ENCODE measurements at places on chromosomes 1 and 21. TPM values are rescaled to one million over a fixed set of nuclear protein-coding genes. Genes with fewer than 3 reads are reported as not detected.

Gene CNKSR1
- 24.8 TPM for total RNA-seq

- no peaks in the 10 kb centered on the region for H3K36me3 ChIP-seq
- H3K4me1 ChIP-seq: no peaks in the 10 kb centered on the region
- H3K4me3 ChIP-seq: no peak overlapping the region
- DNase-seq: no peak
These were observed 30.5 kb downstream of the TMCC2 start for GRCh38 chr1:205258261-205258691.

Gene SLC35F3
- total RNA-seq: 0.64 TPM

DNA sequence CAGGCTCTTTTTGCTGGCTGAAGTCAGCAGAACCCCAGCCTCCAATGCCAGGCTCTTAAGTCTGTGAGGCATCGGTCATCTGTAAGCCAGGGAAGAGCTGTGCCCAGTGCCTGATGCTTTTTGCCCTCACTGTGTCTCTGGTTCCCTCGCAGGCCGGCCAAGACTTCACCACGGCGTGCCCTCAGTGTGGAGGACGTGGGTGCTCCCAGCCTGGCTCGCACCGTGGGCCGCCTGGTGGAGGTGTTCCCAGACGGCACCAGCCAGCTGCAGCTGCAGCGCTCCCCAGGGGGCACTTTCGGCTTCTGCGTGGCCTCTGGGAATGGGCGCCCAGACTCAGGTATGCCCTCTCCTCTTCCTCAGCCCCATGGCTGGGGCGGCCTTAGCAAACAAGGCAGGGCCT, 32.5 kb downstream of the KIAA1614 start:
- H3K36me3 ChIP-seq: no peaks in the 10 kb centered on the region
- H3K4me1 ChIP-seq: no peaks in the 10 kb centered on the region
- H3K27me3 ChIP-seq: no peaks in the 10 kb centered on the region

- no peaks in the 10 kb centered on the region for H3K4me1 ChIP-seq
- peak within 1 kb of the TSS; percentile 18 for H3K4me3 ChIP-seq
- H3K27ac ChIP-seq: peak within 1 kb of the TSS; percentile 57
- DNase-seq: no peak
- H3K36me3 ChIP-seq: no peaks in the 10 kb centered on the region
These were observed at the start of gene CTSS for GRCh38 chr1:150765296-150765976. CTSS (minus strand) TSS chr1:150765778; CDS start chr1:150764763, 1,015 bp downstream.

DNA sequence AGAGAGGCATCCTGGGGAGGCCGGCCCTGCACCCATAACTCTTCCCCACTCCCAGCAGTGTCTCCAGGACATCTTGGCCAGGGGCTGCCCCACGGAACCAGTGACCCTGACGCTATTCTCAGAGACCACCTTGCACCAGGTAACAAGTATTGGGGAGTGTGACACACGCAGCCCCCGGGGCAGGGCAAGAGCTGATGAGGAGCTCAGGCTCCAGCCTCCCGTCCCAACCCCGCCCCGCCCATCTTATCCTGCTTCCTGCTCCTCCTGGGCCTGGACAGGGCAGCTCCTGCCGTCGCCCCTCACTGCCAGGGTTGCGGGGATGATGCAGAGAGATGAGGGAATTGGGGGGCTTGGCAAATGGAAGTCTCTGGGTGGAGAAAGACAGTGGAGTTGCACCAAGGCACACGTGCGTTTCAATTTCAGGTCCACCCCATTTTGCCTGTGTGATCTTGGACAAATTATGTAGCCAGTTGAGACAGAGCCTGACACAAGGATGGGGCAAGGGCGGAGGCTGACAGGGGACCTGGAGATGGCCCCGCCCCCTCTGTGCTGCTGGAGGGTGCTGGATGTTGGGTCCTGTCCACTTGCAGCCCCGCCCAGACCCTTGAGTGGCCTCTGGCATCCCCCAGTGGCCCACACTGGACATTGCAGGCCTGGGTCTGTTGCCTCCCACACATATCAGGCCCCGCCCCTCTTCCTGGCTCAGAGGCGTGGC, 10.7 kb downstream of the CLCNKA start:
- H3K4me1 ChIP-seq: no peaks in the 10 kb centered on the region
- H3K4me3 ChIP-seq: no peak overlapping the region
- no peak overlapping the region for H3K27ac ChIP-seq
- H3K27me3 ChIP-seq: no peaks in the 10 kb centered on the region

DNA sequence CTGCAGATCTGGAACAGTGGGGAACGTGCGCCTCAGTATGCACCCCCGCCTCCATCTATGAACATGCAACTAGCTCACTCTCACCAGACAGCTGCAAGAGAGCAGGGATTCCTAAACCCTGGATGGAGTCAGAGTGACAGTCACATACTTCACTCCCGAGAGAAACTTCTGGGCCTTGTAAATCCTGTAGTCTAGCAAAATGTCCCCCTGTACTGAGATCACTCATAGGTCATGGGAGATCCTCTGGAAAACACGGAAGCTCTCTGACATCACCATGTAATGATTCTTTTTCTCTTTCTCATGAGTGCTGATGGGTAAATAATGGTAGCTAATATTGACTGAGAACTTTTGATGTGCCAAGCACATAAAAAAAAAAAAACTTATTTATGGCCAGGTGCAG, 23.4 kb upstream of the TARDBP start:
- no peaks in the 10 kb centered on the region for H3K36me3 ChIP-seq
- no peaks in the 10 kb centered on the region for H3K4me1 ChIP-seq
- DNase-seq: no peak
- no peak overlapping the region for H3K27ac ChIP-seq
- no peak overlapping the region for H3K4me3 ChIP-seq

Gene GPA33
- not detected for total RNA-seq

DNA sequence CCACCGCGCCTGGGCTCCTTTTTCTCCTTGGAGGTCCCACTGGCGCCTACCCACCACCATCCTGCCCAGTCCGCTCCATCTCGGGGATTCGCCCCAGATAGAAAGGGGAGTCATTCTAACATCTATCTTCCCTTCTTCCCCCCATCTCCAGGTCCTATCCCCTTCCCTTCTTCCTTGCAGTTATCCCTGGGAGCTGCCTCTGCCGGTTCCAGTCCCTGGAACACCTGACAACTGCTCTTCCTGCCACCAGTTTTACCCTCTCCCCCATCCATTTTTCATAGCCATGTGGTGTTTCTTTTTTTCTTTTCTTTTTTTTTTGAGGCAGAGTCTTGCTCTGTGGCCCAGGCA, 12.0 kb upstream of the COL16A1 start:
- no peaks in the 10 kb centered on the region for H3K4me1 ChIP-seq
- peak overlapping the region; percentile 76 for H3K27ac ChIP-seq
- DNase-seq: no peak
- peaks cover 4% of the 10 kb centered on the region for H3K27me3 ChIP-seq
- no peak overlapping the region for H3K4me3 ChIP-seq
- no peaks in the 10 kb centered on the region for H3K36me3 ChIP-seq

DNA sequence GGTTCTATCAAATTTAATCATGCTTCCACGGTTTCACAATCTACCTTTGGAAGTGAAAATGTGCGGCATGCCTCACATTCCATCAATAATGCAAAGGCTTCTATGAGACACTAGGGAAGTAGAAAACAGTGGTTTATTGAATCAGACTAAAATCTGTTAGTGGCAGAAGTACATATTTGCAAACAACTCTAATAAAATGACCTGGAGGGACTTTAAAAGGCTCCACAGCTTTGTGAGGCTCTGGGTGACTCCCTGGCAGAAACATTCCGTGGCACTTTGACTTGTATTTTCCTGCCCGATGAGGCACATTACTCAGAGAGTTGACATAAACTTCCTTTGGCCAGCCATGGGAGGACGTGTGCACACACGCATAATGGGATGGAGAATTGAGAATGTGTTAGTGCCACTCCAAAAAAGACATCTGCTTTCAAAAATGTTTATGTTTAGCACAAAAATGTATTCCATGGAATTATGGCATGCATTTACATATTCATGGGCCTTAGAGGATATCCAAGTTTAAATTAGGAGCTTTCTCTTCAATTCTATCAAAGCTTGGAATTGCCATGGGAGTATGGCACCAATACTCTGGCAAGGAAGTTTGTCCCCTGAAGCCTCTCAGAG, 60.0 kb upstream of the SSX2IP start:
- H3K27me3 ChIP-seq: no peaks in the 10 kb centered on the region
- H3K4me1 ChIP-seq: no peaks in the 10 kb centered on the region
- no peaks in the 10 kb centered on the region for H3K36me3 ChIP-seq
- DNase-seq: peak; percentile 72

GRCh38 chr1:228045871-228046270, 36.6 kb upstream of the ARF1 start:
- H3K27ac ChIP-seq: no peak overlapping the region
- H3K27me3 ChIP-seq: no peaks in the 10 kb centered on the region
- DNase-seq: peak; percentile 3
- no peaks in the 10 kb centered on the region for H3K36me3 ChIP-seq
- H3K4me3 ChIP-seq: no peak overlapping the region

Gene GUK1
- total RNA-seq: 458 TPM

Gene OR2T35
- not detected for total RNA-seq

Gene CSF1
- 18.4 TPM for total RNA-seq

Gene RGS7
- 0.32 TPM for total RNA-seq

Gene CELF3
- total RNA-seq: 0.34 TPM

Gene FCGR2B
- total RNA-seq: 1.9 TPM

- H3K27ac ChIP-seq: no peak overlapping the region
- H3K4me3 ChIP-seq: no peak overlapping the region
- H3K4me1 ChIP-seq: no peaks in the 10 kb centered on the region
- H3K36me3 ChIP-seq: no peaks in the 10 kb centered on the region
- no peaks in the 10 kb centered on the region for H3K27me3 ChIP-seq
These were observed 44.4 kb downstream of the ABCD3 start for GRCh38 chr1:94462606-94463005.

GRCh38 chr1:183996040-183996384, 41.5 kb downstream of the COLGALT2 start:
- no peak for DNase-seq
- no peak overlapping the region for H3K27ac ChIP-seq
- H3K27me3 ChIP-seq: no peaks in the 10 kb centered on the region
- H3K4me3 ChIP-seq: no peak overlapping the region
- no peaks in the 10 kb centered on the region for H3K4me1 ChIP-seq
- no peaks in the 10 kb centered on the region for H3K36me3 ChIP-seq

GRCh38 chr1:180179162-180179957, 24.7 kb downstream of the QSOX1 start:
- no peaks in the 10 kb centered on the region for H3K4me1 ChIP-seq
- H3K27me3 ChIP-seq: no peaks in the 10 kb centered on the region
- H3K36me3 ChIP-seq: no peaks in the 10 kb centered on the region
- no peak overlapping the region for H3K27ac ChIP-seq
- H3K4me3 ChIP-seq: no peak overlapping the region
- no peak for DNase-seq

DNA sequence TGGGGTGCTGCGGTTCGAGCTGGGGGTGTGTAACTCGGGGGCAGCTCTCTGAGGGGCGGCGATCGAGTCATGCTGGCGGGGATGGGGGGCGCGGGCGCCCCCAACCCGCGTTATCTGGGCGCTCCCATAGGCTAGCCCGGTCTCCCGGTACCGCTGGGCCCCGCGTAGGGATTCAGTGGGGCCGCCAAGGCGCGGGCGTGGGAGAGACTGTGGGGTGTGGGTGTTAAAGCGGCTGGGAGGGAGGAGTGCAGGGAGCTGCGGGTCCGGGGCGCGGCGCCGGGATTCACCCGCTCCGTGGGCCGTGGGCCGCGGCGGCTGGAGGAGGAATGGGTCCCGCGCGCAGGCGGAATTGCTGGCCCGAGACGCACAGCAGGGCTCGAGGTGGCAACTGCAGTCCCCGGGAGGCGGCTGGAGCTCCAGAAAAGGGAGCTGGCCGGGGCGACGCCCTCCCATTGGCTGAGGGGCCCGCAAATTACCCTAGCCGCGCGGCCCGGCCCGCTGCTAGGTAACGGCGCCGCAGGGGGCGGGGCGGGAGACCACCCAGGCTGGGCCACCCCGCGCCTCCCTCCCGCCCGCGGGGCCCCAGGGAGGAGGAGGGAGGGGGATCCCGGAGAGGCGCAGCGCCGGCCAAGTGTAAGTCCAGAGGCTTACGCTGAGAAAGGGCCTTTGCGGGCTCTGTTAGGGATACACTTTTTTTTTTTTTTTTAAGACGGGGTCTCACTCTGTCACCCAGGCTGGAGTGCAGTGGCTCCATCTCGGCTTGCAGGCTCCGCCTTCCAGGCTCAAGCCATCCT, at the start of gene PTCH2:
Gene PTCH2 (minus strand): TSS at position 392 of the 794 bp plus-strand sequence. CDS start 321 bp downstream, at position 71.
- H3K36me3 ChIP-seq: no peaks in the 10 kb centered on the region
- peak within 1 kb of the TSS; percentile 45 for H3K27ac ChIP-seq
- H3K27me3 ChIP-seq: no peaks in the 10 kb centered on the region
- peak within 1 kb of the TSS; percentile 34 for H3K4me3 ChIP-seq
- peak; percentile 51 for DNase-seq

- H3K36me3 ChIP-seq: no peaks in the 10 kb centered on the region
- H3K4me3 ChIP-seq: no peak overlapping the region
- DNase-seq: no peak
- H3K4me1 ChIP-seq: no peaks in the 10 kb centered on the region
- H3K27me3 ChIP-seq: no peaks in the 10 kb centered on the region
These were observed 183.5 kb downstream of the HMCN1 start for GRCh38 chr1:185917646-185918045.

GRCh38 chr1:157105298-157105987, 5.8 kb upstream of the ETV3L start:
- H3K36me3 ChIP-seq: no peaks in the 10 kb centered on the region
- H3K27me3 ChIP-seq: peaks cover 3% of the 10 kb centered on the region
- DNase-seq: no peak
- H3K27ac ChIP-seq: no peak overlapping the region
- no peak overlapping the region for H3K4me3 ChIP-seq

DNA sequence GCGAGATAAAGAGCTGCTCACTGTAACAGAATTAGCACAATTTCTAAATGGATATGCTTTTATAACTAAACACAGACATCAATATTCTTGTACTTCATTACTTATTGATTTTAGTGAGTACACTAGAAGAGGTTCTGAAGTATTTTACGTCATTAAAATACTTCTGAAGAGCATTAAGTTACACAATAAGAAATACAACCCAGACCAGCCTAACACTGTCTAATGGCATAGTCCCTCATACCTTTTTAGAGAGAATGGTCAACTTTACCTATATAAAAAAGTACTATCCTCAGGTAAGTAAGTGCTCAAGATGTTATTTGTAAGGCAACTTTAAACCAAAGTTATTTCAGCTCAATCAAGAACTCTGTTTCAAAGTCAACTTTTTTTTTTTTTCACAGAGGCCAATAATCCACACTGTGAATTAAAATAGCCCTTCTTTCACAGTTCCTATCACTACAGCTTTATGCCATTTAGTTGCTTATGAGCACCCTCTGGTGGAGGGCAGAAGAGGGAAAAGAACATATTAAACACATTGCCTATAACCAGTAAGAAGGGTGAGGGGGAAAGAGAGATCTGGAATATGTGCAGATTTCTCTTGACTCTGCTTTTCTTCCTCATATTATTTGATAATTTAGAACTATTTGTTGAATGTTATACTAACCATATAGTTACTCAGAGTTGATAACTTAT, 182.1 kb upstream of the DMRTA2 start:
- peak; percentile 28 for DNase-seq
- H3K4me3 ChIP-seq: no peak overlapping the region
- H3K36me3 ChIP-seq: no peaks in the 10 kb centered on the region
- no peaks in the 10 kb centered on the region for H3K4me1 ChIP-seq
- no peaks in the 10 kb centered on the region for H3K27me3 ChIP-seq

Gene ERICH3
- total RNA-seq: 3.3 TPM

Measured in prostate gland (tissue), 2 donors.